HCEC 1CT (cell line): ENCODE measurements at places on chromosomes 1 and 21.
A peak's percentile ranks its signal among the peaks of the same experiment; 100 is the strongest.

DNA sequence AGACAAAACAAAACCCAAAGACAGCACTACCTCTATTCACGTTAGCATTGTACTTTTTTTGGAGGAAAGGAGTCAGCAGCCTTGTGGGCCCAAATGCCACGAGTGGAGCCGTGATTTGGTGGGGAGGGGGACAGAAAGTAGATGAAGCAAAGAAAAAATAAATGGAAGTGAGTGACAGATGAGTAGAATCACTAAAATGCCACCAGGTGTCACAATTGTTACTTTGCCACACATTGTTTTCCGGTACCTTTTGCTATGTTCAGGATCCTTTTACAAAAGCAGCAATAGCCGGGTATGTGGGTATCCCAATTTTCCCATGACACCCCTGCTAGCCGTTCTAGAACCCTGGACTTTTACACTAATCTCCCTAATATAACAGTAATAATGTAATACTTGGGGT lies 85.0 kb upstream of the AK4 start:
- no peak for DNase-seq

GRCh38 chr1:231594749-231595148 lies 31.8 kb upstream of the DISC1 start:
- no peak for DNase-seq

GRCh38 chr1:209659909-209660308 lies 7.7 kb upstream of the LAMB3 start:
- DNase-seq = peak; percentile 66

DNA sequence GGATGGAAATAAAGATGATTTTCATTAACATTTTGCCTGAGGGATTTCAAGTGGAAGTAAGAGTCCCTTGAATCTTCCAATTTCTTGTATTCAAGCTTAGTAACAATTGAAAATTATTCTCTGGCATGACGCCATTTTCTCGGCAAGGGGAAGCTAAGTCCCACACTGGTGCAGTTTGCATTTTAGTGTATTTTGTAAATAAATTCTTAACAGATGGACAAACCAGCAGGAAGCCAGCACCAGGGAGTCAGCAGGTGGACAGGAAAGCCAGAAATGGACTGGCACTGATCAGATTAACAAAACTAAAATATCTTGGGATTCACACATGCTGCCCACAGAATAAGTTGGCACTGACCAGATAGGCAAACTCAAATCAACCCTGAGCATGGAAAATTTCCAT lies 311.3 kb downstream of the LRRIQ3 start:
- no peak for DNase-seq

GRCh38 chr1:115630342-115630741 lies 11.4 kb upstream of the VANGL1 start:
- no peak for DNase-seq

GRCh38 chr1:180544050-180544449 lies 14.7 kb upstream of the OVAAL start:
- DNase-seq = no peak

GRCh38 chr1:173639102-173639501 lies 4.0 kb downstream of the TEX50 start:
- no peak for DNase-seq

GRCh38 chr1:196774603-196775002 lies at the start of gene CFHR3:
Gene CFHR3, plus strand, starts transcription at chr1:196774840. Its CDS starts 47 bp downstream, at chr1:196774887.
- DNase-seq = no peak

DNA sequence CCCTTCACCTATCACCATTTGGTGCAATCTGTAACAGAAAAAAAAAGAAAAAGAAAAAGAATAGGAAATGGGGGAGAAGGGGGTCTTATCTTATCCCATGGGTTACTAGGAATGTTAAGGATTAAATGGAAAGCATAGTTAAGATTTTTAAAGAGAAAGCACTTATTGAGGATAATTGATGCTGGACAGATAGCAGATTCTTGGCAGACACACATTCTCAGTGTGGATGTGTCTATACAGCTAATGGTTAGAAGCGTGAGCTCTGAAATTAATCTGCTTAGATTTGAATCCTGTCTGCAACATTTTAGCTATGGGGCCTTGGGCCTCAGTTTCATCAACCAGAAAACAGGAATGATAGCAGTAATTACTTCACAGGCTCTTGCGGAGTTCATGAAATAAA lies 67.1 kb downstream of the SSBP3 start:
- DNase-seq = no peak

DNA sequence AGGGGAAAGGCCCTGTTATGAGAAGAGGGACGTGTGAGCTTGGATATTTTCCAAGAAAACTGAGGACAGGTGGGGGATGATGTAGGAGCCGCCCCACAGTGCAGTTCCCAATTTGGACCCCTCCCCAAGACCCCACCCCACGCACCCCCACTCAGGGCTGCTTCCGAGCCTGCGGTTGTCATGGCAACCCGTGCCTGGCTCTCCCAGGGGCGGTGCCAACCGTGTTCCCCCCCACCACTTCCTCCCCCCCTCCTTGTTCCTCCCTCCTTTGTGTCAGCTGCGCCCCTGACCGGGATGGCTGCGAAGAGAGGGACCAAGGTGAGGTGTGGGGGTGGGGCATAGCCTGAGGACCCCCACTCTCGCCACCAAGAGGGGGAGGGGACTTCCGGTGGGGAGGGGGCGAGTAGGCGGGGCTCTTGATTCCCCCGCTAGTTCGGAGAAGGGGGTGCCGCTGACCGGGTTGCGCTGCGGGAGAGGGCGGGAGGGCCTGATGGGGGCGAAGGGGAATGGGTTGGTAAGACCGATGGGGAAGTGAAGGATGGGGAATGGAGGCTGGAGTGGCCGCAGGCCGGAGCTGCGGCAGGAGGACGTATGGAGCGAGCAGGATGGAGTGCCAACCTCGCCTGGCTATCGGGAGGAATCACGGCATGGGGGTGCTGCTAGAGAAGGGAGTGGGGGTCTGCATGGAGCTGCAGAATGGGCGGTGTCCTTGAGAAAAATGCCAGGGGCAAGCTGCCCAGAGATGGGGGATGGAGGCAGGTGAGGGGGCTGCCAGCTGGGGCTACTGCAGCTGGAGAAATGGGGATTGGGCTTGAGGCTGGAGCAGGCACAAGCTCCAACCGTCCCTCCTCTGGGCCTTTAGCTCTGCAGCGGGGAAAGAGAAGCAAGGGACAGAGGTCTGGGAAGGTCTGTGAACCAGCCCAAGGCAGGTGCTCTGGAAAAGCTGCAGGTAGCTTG lies 953 bp downstream of the TRIM46 start:
- no peak for DNase-seq

DNA sequence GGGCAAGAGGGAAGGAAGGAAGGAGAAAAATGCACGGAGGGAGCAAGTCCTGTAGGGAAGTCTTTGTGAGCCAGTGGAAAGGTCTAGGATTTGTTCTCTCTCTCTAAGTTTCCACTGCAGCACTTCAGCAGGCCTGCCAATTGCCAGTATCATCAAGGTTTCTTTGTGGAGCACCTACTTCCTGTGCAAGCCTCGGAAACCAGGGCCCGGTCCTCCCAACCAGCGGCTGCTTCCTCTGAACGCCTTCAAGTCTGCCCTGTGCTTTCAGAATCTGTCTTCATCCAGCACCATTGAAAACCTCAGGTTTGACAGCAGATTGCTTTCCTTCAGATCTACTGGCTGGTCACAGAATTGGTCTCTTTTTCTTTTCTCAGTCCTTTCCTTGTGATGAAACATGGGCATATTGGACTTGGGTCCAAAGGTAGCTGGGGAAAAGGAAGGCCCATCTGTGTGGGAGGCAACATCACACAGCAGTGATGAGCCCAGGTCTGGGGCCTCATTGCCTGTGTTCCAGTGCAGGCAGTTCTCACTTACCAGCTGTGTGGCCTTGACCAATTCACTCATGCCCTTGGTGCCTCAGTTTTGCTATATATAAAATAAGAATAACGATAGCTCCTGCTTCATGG lies 144.5 kb downstream of the SEC16B start:
- DNase-seq = no peak

- peak; percentile 71 for DNase-seq
These were observed 189.1 kb upstream of the POU3F1 start for GRCh38 chr1:38235705-38236104.

- DNase-seq = no peak
These were observed 6.9 kb downstream of the ACKR1 start for GRCh38 chr1:159211331-159212136.

DNA sequence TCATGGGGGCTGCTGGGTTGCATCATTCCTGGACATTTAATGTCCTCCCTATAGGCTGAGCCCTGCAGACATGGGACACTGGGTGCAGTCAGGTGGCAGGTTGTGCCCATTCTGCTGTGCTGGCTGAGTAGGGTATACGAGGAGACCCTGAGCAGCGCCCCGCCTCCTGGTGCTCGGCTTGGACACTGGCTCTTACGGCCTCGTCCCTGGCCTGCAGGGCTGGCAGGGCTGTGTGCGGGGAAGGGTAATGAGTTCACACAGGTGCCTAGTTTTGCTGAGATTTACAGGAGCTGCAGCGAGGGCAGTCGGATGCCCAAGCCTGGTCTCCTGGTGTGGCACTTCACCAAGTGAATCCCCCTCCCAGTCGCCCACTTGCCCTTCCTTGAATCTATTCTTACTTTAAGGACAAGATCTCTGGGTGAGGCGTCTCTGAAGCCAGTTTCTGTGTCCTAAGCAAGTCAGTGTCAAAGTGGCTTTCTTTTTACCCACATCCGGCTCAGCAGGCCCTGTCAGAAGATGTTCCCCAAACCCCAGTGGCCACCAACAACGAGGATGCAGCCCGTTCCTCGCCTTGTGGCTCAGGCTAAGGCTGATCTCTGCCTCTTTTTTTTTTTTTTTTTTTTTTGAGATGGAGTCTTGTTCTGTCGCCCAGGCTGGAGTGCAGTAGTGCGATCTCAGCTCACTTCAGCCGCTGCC lies 73.2 kb downstream of the MAN1C1 start:
- no peak for DNase-seq

- DNase-seq = no peak
These were observed 7.9 kb upstream of the OR2B11 start for GRCh38 chr1:247465796-247466195.

GRCh38 chr21:16633831-16634459 lies 878.9 kb upstream of the CXADR start:
- DNase-seq = no peak

- DNase-seq = no peak
These were observed 6.1 kb upstream of the AIRE start for GRCh38 chr21:44279354-44280260.

- no peak for DNase-seq
These were observed 33.4 kb downstream of the CD247 start for GRCh38 chr1:167484726-167485502.

GRCh38 chr1:208837242-208837641 lies 593.1 kb upstream of the PLXNA2 start:
- no peak for DNase-seq

GRCh38 chr1:8137481-8138244 lies 111.6 kb upstream of the ERRFI1 start:
- peak; percentile 94 for DNase-seq

DNA sequence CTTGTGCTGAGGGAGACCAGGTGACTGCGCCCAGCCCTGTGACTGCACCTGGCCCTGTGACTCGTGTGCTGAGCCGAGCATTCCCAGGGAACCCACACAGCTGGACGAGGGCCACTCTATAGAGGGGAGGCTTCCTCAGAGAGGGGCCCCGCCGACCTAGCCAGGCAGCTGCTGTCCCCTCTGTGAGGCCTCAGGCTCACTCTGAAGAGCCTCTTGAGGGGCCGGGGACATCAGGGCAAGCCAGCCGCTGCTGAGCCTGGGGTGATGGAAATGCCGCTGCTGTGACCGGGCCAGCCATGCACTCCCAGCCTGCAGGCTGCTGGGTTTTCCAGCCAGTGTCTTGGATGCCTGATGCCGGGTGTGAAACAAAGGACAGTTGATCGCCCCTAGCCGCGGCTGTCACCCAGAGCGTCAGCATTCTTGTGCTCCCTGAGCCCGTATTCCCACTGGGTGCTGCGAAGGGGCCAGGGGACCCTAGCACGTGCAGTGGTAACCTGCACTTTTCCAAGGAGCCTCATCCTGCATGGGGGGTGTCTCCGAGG lies 17.5 kb downstream of the PFKL start:
- no peak for DNase-seq

- DNase-seq = no peak
These were observed 1009.9 kb downstream of the ADGRL2 start for GRCh38 chr1:82810601-82811000.

GRCh38 chr21:32382108-32382644 lies 10.6 kb downstream of the URB1 start:
- DNase-seq = peak; percentile 55

GRCh38 chr21:14766241-14766640 lies 220.1 kb upstream of the SAMSN1 start:
- DNase-seq = no peak

- DNase-seq = no peak
These were observed 36.7 kb upstream of the WASF2 start for GRCh38 chr1:27526569-27527222.

DNA sequence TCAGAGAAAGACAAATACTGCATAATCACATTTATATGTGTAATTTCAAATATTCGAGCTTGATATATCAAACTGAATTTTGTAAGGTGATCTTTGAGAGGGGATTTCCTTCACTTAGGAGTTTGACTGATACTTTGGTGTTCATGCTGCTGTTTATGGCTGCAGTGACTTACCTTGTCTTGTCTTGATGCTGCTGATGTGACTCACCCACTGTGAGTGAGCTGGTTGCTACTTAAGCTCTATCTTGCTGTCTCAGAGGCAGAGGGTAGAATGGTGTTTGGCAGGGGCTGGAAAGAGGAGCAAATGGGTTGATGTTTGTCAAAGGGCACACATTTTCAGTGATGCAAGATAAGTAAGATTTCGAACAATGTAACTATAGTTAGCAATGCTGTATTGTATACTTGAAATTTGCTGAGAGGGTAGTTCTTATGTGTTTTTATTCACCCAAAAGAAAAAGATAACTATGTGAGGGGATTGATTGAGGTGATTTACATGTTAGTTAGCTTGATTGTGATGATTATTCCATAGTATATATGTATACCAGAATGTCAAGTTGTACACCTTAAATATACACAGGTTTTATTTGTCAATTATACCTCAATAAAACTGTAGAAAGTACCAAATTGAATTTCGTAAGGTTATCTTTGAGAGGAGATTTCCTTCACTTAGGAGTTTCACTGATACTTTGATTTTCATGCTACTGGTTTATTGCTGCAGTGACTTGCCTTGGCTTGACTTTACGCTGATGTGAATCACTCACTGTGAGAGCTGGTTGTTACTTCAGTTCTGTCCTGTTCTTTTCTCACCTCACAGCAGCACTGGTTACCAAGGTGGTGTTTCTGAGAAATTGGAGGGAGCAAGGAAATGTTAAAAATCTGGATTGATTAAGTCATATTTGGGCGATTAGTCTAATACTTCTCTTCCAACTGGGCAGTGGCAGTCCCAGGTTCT lies 94.5 kb upstream of the SLC5A9 start:
- DNase-seq = no peak

DNA sequence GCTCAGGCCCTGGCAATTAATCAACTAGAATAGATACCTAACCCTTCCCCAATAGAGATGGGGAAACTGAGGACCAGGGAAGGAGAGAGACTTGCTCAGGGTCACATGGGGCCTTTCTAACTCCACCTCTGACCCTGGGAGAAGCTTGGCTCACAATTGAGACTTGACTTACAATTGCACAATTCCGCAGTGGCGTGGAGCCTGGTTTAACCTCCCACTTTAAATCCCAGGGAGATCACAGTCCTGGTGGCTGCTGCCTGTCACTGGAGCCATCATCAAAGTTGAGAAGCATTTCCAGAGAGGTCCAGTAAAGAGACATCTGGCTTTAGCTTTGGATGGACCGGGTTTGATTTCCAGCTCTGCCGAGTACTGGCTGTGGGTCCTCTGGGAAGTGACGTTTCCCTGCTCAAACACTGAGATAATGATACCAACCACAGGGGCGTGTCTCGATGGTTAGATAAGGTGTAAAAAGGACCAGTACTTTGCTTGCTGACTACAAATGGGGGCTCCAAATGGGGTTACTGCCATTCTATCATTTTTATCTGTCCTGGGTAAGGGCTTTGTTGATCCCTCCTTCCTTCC lies 39.3 kb downstream of the TRIM62 start:
- DNase-seq = no peak

- no peak for DNase-seq
These were observed 97.0 kb downstream of the IGSF21 start for GRCh38 chr1:18204575-18204974.
